Heart right ventricle (tissue), 16 donors: ENCODE measurements at places on chromosomes 5 and 9. TPM values are rescaled to one million over a fixed set of nuclear protein-coding genes. Genes with fewer than 3 reads are reported as not detected.
A peak's percentile ranks its signal among the peaks of the same experiment; 100 is the strongest.

DNA sequence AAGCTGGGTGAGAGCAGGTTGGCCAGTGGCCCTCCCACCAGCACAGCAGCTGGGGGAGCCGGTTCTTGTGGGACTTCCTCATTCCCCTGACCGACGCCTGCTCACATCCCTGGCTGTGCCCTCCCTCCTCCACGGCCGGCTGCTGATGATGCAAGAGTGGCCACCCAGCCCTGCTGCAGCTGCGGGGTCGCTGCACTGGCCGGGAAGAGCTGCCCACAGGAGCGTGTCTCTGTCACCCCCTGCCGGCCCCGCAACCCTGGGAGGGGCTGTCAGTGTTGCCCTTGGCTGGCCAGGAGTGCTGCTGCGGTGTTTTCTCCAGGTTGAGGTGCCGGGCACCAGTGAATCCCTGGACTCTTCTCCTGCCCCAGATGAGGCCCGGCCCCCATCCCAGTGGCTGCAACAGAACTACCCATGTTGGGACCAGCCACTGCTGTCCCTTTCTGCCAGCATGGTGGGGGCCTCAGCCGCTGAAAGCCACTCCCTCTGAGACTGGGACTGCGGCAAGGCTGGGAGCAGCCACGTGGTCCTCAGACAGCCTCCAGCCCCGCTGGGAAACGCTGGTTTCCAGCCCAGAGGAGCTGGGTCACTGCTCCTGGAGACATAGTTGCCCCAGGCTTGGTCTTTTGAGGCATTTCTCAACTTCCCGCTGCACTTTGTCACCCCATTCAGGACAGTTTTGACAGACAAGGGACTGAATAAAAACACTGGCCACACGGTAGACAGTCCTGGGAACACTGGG, 739 bp downstream of the CARD9 start:
- DNase-seq = no peak

- DNase-seq = peak; percentile 66
Observed at GRCh38 chr9:68704814-68705530, at the start of gene PIP5K1B. Gene PIP5K1B, plus strand, starts transcription at chr9:68705240. Its CDS starts 117,375 bp downstream, at chr9:68822615.

DNA sequence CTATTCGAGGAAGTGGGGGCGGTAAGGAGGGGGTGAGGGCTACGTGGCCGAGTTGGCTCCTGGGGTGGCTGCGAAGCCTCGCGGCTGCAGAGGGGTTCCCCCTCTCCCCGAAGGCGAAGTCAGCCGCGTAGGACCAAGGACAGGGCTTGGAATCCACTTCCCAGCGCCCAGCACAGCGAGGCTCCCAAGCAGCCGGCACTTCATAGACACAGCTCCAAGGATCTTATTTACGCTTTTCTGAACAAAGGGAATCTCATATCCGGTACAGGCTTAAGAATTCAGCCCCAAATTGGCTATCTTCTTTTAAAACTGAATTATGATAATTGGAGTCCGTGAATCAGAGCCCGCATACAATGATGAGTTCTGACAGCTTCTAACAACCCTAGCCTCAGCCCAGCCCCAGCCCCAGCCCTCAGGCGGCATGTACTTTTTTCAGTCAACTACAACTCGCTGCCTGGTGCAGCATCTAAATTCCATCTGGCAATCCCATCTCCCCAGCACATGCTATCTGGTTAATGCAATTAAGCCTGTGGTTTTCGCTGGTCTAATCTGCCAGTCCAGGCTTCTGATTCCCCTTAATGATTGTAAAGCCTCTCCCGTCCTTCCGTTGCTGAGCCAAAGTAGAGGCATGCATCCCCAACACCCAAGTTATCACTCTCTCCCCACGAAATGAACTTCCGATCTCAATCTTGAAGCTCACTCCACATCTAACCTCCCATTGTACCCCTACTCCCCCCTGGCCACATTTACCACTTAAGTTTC, 1.0 kb downstream of the ELAVL2 start:
- no peak for DNase-seq

DNA sequence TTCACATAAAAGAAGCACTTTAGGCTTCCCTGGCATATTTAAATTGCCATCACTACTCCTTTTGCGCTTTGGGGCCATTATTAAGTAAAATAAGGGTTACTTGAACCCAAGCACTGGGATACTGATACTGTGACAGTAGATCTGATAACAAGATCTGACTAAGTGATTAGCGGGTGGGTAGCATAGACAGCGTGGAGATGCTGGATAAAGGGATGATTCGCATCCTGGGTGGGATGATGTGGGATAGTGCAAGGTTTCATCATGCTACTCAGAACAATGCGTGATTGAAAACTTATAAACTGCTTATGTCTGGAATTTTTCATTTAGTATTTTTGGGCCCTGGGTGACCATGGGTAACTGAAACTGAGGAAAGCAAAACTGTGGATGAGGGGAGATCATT, 75.1 kb downstream of the PTTG1 start:
- DNase-seq = no peak

DNA sequence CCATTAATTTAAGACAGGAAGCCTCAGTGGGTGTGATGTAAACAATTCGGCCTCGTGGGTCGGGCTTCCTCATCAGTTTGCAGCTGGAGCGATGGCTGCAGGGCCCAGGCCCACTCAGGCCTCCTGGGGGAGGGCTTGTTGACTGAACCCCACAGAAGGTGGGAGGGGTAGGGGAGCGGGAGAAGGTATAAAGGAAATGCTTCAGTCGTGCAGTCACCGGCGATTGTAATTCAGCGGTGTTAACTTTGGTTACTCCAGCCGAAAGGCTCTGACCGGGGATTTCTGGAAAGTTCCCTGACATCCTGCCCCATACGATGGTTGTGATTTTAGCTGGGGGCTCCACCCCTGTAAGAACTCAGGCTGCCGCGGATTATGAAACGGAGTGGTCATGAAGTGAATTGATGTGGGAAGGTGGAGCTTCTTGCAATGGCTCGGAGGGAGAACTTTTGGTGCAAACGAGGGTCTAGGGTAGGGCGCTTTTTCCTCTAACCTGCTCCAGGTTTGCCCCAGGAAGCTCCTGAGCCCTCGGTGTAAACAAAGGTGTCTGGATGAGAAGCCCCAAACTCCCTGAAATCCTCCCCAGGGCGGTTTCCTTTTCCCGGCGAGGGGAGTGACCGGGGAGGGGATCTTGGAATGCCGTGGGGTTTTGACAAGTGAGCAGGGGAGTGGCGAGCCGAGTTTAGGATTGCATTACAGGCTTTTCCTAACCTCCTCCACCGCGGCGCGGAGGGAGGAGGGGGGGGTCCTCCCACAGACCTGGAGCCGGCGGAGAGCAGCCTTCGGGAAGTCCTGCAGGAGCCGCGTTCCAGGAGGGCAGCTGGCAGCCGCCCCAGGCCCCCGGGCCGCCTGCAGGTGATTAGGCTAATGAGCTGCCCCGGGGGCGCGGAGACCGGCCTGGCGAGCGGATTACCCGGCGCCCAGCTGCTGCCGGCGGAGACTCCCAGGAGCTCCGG, 215.5 kb downstream of the PDZD2 start:
- peak; percentile 65 for DNase-seq

DNA sequence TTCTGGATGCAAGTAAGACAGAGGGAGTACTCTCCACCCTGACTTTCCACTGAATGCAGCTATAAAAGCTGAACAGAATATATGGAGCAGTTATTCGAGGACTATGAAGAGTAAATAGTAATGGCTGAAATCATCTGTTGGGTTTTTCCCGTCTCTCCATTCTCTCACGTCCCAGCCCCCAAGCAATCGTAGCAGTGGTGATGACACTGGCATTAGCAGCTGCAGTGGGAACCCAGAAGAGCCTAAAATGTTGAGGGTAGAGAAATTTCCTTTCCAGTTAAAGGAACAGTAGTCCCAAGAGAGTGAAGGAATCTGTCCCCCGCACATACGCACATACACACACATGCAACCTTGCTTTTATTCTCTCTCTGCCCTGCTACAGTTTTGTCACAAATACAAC, 33.2 kb downstream of the MED27 start:
- no peak for DNase-seq

GRCh38 chr9:123739387-123739786, 190.5 kb downstream of the DENND1A start:
- DNase-seq = no peak

GRCh38 chr5:169874621-169875020, 105.7 kb downstream of the INSYN2B start:
- DNase-seq = no peak

The F12 gene
- total RNA-seq = not detected

DNA sequence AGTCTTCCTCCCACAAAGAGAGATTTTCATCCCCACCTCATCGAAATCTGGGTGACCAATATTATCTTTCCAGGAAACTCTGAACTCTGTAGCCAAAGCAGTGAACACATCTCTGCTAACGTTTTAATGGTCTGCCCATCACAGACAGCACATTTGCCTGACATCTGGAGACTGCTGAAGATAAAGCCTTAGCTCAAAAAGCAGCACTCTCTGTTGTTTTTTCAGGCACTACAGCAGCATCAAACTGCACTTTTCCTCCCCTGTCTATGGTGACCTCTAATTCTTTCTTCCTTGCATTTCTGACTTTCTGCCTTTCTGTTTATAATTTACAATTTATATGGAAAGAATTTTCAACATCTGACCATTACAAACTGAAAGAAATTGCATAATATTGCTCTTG, 66.8 kb downstream of the RAB3C start:
- DNase-seq = no peak

GRCh38 chr9:94528886-94529285, 26.0 kb upstream of the PCAT7 start:
- no peak for DNase-seq

The IFNA2 gene
- not detected for total RNA-seq

The ALDH7A1 gene
- 36.6 TPM for total RNA-seq

DNA sequence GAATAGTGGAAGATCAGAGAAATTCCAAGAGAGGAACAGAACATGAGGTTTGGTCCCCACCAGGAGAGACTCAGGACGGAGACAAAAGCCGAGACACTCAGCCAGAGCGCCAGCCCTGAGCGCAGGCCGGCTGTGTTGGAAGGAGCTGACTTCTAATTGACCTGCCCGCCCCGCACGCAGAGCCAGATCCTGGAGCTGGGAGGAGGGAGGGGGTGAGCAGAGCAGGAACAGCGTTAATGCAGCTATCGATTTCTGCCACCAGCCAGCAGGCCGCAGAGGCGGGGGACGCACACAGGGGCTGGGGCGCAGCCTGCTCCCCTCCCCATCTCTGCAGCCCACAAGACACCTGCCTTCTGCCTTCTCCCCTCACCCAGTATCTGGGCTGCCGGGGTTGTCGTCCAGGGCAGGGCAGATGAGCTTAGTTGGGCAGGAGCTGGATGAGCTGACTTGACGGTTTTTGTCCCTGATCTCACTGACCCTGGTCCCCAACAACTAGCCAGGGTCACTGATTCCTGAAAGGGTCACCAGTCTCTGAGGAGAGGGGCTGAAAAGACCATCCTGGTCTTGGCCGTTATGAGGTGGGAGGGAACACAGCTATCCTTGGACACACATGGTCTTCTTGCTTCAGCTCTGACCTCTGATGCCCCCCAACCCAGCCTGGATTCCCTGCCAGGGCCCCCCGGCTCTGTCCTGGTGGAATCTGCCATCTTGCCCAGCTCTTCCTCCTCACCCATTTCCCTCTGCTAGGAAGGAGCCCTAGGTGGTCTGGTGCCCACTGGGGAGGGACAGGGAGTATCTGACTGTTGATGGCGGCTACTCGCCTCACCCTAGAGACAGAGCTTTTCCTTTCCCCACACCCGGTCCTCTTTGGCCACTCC, 29.8 kb downstream of the CXXC5 start:
- DNase-seq = no peak

GRCh38 chr5:130939059-130939458, 226.0 kb downstream of the HINT1 start:
- DNase-seq = no peak

- peak; percentile 4 for DNase-seq
Observed at GRCh38 chr5:180639741-180640610, 9.4 kb downstream of the FLT4 start.

DNA sequence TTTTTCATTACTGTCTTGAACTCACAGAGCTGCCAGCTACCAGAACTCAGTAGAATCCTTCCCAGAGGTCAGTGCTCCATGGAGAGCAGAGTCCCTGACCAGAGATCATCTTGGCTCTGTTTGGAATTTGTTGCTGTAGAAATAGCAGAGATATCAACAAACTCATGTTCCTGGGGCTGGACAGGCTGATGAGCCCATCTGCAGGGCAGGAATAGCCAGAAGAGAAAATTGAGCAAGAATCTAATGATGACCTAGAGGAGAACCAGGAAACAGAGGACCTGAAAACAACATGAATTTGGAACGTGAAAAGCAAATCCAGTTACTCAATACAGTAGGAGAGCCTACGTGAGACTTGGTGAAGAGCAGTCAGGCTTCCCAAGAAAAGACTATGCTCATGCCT, 437.8 kb downstream of the PLK2 start:
- no peak for DNase-seq

DNA sequence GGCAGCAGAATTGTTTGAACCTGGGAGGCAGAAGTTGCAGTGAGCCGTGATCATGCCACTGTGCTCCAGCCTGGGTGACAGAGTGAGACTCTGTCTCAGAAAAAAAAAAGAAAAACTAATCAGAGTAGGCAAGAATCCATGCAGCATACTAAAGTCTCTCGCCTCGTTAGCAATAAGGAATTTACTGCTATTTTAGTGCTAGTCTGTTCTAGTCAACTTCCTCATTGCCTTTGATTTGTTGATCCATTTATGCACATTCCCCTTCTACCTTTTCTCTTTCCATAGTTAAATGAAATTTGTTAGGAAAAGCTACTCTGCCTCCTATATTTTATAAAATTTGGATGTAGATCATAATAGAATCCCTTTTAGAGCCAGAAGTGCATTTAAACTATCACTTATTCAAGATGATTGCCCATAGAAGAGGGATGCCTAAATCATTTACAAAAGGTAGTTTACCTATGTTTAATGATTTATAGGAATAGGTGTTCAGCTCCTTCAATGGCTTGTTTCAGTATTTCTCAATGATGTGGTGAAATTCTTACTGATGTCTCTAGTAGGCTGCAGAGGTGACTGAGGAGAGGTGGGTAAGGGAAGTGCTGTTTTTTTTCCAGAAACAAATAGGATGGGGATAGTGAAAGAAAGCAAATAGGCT, 1.9 kb downstream of the LRRC19 start:
- DNase-seq = no peak

The OBP2B gene
- not detected for total RNA-seq

DNA sequence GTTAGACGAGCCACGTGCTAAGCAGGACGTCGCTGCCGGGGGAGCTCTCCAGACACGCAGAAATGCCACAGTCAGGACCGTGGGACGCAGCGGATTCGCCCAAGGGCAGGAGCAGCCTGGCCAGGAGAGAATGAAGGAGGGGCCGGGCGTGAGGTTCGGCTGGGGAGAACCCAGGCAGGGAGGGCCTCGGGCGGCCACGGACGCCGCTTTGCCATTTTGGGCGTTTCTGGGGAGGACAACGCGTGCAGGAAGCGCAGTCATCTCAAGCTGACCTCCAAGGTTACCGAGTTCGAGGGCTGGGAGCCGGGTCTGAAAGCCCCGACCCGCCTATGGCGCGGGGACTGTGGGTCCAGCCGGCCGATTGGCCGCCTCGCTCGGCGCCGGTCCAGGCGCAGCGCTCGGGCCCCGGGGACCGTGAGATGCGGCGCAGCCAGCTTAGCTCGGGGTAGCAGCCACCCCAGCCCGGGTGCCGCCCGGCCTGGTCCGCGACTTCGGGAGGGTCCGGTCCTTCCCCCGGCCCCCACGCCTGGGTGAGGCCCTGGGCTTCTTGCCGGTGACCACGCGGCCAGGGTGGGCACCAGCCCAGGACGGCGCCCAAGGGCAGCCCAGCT, 760 bp upstream of the MAN1B1 start:
- DNase-seq = peak; percentile 45
